ENCODE measurements at places on chromosomes 6 and 20.

GRCh38 chr20:39993742-39994141 is 695.3 kb downstream of the MAFB start:
- no peak for DNase-seq

- DNase-seq = no peak
These were observed 11.3 kb upstream of the TFAP2A start for GRCh38 chr6:10425975-10426780.

DNA sequence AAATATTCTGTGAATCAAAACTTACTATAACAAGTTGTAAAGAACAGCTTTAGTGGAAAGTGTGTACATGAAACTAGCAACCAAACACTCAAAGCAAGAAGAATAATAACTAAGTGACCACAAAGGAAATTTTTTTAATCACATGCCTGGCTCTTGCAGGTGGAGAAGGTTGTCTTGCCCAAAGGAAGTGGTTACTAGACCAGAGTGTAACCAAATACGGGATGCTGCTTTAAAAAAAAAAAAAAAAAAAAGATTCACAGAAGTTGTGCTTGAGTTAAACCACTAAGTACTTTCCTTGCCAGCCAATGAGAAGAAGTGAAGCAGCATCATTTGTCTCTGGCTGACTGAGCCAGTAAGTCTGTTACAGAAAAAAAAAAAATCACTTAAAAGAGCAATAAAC is 19.1 kb upstream of the HLA-DQB1 start:
- no peak for DNase-seq

- no peak for DNase-seq
These were observed 4.5 kb upstream of the FAM110A start for GRCh38 chr20:828987-829386.

GRCh38 chr6:129801909-129802308 is 59.2 kb downstream of the TMEM244 start:
- DNase-seq = no peak

DNA sequence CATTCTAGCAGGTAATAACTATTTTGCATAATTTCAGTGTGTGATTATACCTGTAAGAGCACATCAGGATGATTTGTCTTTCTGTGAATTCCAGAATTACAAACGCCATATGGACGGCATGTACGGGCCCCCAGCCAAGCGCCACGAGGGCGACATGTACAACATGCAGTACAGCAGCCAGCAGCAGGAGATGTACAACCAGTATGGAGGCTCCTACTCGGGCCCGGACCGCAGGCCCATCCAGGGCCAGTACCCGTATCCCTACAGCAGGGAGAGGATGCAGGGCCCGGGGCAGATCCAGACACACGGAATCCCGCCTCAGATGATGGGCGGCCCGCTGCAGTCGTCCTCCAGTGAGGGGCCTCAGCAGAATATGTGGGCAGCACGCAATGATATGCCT is 122.7 kb downstream of the TMEM242 start:
- no peak for DNase-seq

GRCh38 chr6:10441004-10441654 is 26.3 kb upstream of the TFAP2A start:
- DNase-seq = no peak

DNA sequence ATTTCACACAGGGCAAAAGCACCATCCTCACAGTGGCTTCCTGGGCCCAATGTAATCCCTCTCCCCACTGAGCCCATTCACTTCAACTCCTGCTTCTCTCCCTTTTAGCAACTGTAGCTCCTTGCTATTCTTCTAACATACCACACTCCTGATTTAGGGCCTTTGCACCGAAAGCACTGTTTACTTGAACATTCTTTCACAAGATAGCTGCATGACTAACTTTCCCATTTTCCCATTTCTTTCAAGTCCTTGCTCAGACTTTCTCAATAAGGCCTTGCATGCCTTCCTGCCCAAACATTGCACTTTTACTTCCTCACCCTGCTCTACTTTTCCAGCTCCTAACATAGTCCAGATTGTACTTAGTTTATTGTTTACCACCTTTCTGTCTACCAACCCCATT is 73.0 kb downstream of the SHPRH start:
- DNase-seq = no peak

GRCh38 chr6:150898399-150899170 is 33.1 kb downstream of the MTHFD1L start:
- no peak for DNase-seq

DNA sequence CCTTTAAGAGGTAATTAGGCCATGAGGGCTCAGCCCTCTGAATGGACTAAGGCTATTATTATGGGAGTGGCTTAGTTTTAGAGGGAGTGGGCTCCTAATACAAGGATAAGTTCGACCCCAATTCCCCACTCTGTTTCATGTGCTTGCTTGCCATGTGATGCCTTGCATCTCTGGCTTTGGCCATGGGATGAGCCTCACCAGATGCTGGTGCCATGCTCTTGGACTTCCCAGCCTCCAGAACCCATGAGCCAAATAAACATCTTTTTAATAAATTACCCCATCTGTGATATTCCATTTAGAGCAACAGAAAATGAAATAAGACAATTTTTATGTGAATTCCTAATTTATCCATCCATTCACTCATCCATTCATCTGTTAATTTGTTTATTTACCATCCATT is 50.3 kb downstream of the GTF2H5 start:
- DNase-seq = no peak

- DNase-seq = no peak
These were observed 18.1 kb upstream of the SFT2D1 start for GRCh38 chr6:166360243-166361076.

DNA sequence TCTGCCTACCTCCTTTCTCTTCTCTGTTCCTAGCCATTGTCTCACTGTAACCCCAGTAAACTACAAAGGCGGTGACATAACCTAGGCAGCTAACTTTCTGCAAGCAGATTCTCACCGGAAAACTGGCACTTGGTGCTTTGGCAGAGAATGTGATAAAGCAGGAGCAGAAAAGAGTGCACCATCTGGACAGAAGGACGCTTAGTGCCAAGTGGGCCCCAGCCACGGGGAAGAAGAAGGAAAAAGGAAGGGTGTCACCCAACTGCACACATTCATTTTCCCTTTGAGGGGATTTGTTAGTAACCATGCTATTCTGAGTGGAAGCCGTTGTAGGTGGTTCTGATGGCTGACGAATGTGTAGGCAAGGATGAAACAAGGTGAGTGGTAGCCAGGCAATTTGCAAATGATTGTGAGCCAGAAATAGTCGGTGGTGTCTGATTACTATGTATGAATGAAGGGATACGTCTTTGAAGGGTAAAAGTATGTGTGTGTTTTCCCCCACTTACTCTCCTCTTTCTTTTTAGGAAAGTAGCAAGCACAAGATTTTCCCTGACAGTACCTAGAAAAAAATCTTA is 148.3 kb upstream of the STXBP5 start:
- DNase-seq = no peak

GRCh38 chr6:130432838-130433237 is 67.0 kb downstream of the TMEM200A start:
- no peak for DNase-seq

GRCh38 chr6:42071881-42072583 is 21.7 kb downstream of the TAF8 start:
- DNase-seq = no peak

- DNase-seq = no peak
These were observed 112.8 kb upstream of the JARID2 start for GRCh38 chr6:15132854-15133670.

GRCh38 chr6:13372076-13372475 is 43.7 kb upstream of the TBC1D7 start:
- DNase-seq = no peak

GRCh38 chr6:137927777-137928218 is 60.7 kb downstream of the TNFAIP3 start:
- DNase-seq = peak; percentile 29

DNA sequence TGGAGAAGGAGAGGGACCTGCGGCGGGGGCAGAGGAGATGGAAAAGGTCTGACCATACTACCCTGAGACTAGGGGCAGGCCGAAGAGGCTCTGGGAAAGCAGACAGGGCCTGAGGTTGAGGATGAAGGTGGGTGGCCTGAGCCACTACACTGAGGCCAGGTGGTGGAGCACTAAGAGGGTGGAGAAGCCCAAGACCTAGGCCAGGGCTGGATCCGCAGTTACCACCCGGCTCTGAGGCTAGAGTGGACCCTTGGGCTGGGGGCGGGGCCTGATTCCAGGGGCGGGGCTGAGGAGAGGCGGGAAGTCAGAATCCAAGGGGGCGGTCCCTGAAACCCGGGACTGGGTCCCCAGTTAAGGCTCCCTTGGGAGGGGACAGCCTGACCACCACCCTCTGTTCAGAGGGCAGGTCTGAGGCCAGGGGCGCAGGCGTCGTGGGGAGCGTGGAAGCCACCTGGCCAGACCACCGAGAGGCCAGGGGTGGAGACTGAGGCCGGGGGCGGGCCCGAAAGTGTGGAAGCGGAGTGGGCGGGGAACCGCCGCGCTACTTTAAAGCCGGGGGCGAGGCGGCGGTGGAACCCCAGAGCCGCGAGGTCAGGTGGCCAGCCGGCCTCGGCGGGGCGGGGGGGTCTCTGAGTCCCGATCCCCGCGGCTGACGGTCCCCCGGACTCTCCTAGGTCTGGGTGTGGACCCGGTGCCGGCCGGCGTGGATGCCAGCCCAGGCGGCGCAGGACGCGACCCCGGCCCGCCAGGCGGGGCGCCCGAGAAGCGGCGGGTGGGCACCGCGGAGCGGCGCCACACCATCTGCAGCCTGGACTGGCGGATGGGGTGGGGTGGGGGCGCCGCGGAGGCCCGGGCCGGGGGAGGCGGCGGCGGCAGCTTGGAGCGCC is 8.3 kb downstream of the CCM2L start:
- peak; percentile 32 for DNase-seq

GRCh38 chr6:124873066-124873410 is 89.2 kb upstream of the RNF217 start:
- DNase-seq = no peak

DNA sequence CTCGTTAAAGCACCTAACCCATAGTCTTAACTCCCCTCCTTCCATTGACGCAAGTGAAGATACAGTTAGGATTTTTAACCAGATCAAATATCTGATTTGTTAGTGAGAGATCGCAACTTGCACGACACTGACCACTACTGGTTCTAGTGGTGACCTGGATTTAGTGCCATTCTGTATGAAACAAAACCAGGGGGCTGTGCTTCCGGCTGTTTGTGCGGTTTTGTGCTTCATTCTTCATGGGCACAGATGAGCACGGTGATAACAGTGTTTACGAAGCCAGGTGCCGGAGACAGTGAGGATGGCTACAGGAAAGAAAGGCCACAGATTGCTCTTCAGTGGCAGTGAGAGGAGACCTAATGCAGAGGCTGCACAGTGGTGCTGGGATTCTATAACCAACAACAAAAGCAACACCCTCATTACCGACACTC is 75.5 kb downstream of the NOL4L start:
- DNase-seq = no peak

DNA sequence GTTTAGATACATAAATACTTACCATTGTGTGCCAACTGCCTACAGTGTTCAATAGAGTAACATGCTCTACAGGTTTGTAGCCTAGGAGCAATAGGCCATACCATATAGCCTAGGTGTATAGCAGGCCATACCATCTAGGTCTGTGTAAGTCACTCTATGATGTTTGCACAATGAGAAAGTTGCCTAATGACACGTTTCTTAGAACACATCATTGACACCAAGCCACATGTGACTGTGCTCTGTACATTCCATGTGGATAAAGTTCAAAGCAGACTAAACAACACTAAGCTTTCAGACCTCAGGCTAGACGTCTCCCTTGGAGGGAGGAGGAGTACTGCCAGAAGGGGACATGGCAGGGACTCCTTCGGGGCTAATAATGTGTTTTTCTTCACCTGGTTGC is 93.6 kb downstream of the KIF16B start:
- DNase-seq = no peak

DNA sequence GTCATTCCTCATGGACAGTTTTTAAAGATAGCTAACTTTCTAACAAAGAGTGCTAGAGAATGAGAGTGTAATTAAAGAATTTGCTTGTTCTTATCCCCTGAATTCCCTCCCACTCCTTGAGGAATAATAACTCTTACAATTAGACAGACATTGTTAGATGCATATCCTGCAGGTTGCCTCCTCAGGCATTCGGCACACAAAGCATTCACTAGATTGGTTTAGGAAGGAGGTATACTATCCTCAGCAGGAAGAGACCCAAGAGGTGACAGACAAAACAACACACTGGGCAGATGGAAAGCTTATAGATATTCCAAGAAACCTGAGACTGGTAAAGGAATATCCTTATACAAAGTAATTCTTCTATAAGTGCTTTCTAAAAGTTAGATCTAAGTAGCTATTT is 109.1 kb upstream of the FAM184A start:
- no peak for DNase-seq

- DNase-seq = no peak
These were observed 14.7 kb upstream of the TNFAIP3 start for GRCh38 chr6:137852346-137852745.

DNA sequence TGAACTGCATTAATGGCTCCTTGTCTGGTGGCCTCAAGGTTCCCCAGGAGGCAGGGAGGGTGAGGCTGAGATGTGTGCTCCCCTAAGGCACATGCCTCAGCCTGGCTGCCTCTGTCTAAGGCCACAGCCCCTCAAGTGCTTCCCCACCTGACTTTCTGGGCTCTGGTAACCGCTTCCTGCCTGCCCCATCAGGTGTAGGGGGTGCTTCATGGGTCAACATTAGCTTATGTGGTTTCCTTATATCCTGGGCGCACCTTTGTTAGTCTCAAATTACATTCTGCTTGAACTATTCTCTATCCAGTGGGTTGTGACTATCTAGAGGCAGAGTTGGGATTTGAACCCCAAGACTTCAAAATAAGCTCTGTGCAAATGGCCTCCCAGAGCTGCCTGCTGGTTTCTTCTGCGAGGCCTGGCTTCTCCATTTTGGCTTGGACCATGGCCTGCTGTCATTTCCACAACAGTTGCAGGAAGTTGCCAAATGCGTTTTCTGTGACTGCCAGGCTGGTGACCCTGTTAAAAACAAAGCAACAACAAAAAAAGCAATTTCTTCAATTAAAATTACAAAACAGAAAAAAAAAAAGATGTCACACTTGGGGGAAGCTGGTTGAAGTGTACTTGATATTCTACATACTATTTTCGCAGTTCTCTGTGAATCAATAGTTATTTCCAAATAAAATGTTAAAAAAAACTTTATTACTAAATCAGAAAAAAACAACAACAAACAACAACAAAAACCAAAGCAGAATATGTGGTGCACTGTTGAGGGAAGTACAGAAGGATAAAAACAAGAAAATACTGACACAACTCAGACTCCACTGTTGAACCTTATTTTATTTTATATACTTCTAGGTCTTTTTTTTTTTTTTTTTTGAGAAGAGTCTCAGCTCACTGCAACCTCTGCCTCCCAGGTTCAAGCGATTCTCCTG is 20.0 kb upstream of the ZNFX1 start:
- DNase-seq = no peak

DNA sequence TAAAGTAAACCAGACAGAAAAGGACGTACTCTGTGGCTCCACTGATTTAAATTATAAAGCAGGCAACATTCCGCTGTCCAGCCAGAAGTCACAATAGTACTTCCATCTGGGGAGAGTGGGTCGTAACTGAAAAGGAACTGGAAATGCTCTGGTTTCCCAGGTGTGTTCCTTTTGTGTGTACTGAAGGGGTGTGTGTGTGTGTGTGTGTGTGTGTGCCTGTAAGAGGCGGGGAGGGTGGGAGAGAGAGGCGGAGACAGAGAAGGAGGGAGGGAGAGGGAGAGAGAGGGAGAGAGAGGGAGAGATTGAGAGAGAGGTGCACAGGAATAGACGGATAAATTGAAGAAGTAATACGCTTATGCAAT is 178.4 kb upstream of the ZNF184 start:
- DNase-seq = no peak

- no peak for DNase-seq
These were observed 332.3 kb downstream of the ZFAND3 start for GRCh38 chr6:38151580-38152500.

GRCh38 chr6:148441454-148441911 is 98.8 kb downstream of the SASH1 start:
- DNase-seq = no peak

Measured in stimulated activated CD4-positive, alpha-beta T cell treated with anti-CD3 and anti-CD28 coated beads, TNF-alpha, amount 100 ng/mL, for 1 hour (primary cell).